ENCODE measurements at places on chromosomes 2 and 18.

- no peak for DNase-seq
These were observed 108.2 kb downstream of the TCF4 start for GRCh38 chr18:55479656-55480420.

GRCh38 chr2:215612786-215613185 is 176.9 kb upstream of the FN1 start:
- DNase-seq: no peak

- no peak for DNase-seq
These were observed 163.3 kb upstream of the CDH7 start for GRCh38 chr18:65587491-65587890.

- DNase-seq: no peak
These were observed 9.0 kb upstream of the CREG2 start for GRCh38 chr2:101396316-101396717.
